Stimulated activated naive CD4-positive, alpha-beta T cell treated with Interleukin-2 at 50 U/mL for 16 hours (primary cell): ENCODE measurements at places on chromosomes 7 and 10.

DNA sequence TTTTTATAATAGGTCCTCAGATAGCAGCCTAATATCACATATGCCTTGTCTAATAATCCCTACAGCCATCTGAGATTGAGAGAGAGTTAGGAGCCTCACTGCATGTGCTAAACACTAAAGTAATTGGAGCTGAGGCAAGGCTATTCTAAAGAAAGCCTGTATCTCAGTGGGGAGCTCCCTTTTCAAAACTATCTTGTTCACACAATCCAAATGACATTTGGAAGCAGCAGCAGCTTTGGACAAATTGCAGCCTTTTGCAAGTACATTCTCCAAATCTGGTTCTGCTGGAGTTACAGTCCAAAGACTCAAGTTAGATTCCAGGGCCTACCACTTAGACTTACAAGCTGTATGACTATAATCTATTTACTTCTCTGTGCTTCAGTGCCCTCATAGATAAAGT lies 104.5 kb downstream of the MACC1 start:
- no peak for DNase-seq

DNA sequence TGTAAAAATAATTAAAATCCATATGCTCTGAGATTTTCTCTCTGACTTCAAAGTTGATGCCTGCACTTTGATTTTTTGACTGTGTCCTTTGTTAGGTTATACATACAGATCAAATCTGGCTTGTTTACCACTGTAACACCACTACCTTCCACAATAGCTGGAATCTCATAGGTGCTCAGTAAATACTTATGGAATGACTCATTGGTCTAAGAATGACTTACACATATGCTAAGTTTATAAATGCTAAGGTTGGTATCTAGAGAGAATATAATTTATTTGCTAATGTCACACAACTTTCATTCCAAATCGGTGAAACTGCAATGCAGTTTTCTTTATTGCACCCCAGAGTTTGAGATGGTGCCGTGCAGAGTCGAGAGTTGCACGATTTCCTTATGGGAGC lies 578.5 kb downstream of the SH2D4B start:
- no peak for DNase-seq

DNA sequence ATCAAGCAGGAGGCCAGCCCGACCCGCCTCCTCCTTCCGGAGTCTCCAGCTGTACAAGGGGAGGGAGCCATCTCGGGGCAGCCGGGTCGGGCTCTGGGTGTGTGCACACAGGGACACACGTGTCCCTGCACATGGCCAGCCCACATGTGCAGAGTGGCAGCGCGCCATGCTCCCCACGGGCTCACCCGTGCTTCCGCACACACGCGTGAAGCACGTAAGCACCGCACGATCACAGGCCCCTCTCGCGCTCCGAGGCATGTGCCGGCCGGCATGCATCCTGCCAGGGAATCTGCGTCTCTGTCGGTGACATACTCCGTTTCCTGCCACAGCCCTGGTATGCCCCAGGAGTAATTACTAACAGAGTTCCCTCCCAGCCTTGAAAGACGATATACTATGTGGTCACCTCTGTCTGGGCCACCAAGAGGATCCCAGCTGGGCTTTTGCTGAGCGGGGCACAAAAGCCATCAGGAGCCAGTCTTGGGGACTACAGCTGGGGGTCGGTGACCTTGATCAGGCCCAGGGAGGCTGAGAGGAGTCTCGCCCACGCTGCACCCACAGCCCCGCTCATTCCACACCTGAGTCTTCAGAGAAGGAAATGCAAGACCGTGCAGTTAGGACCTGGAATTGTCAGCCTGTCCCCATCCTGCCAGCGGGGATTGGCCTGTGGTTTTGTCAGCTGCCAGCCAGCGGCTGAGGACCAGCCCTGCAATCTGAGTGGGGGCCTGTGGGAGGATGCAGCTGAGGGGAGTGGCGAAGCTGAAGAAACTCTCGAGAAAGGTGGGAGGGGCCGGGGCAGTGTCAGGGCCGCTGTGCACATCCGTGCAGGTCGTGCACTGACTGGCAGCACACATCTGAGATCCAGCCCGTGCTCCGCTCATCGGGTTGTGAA lies 11.0 kb upstream of the LFNG start:
- peak; percentile 72 for DNase-seq

DNA sequence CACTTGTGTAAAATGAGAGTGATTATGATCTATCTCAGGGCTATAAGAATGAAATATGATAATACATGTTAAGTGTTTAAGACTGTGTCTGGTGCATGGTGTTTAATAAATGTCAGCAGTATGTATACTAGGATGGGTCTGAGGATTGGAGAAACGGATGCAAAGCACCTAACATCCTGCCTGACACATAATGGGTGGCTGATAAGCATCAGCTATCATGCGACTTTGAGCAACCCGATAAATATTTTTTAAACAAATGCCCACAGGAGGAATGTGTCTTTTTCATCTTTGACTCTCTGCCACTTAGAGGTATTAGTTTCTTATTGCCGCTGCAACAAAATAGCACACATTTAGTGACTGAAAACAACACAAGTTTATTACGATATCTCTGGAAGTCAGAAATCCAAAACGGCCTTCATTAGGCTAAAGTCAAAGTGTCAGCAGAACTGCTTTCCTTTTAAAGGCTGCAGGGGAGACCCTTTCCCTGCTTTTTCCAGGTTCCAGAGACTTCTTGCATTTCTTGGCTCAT lies 93.2 kb upstream of the ARHGAP21 start:
- DNase-seq = no peak

GRCh38 chr10:86292462-86293395 lies 73.9 kb downstream of the GRID1 start:
- DNase-seq = no peak

- DNase-seq = no peak
Measured at GRCh38 chr7:37993060-37993501, 72.6 kb downstream of the EPDR1 start.

- DNase-seq = peak; percentile 33
Measured at GRCh38 chr7:149772956-149773434, 393 bp downstream of the ZNF467 start.

DNA sequence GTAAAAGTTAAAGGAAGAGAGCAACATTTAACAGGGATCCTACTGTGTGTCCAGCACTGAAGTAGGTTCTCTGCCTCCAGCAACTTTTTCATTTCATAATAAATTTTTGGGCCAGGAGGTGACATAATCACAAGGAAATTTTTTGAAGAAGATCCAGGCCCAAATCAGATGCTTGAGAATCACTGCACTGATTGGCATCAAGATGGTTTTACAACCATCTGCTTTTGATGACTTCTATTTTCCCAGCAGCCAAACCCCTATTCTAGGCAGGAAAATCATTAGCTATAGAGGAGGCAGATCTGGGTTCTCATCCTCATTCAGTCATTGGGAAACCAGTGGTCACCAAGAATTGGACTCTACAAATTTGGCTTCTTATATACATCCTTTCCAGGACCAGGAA lies 79.0 kb downstream of the ARL4A start:
- DNase-seq = no peak

GRCh38 chr7:7732621-7733281 lies 14.3 kb upstream of the RPA3 start:
- no peak for DNase-seq

DNA sequence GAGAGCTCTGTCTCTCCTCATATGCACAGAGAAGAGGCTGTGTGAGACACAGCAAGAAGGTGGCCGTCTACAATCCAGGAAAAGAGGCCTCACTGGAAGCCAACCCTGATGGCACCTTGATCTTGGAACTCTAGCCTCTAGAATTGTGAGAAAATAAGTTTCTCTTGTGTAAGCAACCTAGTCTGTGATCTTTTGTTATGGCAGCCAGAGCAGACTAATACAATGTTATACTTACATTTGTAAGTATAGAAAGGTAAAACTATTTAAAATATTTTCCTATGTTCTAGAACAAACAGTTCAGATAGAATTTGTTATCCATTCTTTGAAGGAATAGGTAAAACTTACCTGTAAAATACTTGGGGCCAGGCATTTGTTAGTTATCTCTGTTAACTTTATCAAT lies 53.3 kb downstream of the LRMDA start:
- DNase-seq = no peak

GRCh38 chr10:42979721-42980467 lies 97.0 kb upstream of the RET start:
- DNase-seq = no peak

DNA sequence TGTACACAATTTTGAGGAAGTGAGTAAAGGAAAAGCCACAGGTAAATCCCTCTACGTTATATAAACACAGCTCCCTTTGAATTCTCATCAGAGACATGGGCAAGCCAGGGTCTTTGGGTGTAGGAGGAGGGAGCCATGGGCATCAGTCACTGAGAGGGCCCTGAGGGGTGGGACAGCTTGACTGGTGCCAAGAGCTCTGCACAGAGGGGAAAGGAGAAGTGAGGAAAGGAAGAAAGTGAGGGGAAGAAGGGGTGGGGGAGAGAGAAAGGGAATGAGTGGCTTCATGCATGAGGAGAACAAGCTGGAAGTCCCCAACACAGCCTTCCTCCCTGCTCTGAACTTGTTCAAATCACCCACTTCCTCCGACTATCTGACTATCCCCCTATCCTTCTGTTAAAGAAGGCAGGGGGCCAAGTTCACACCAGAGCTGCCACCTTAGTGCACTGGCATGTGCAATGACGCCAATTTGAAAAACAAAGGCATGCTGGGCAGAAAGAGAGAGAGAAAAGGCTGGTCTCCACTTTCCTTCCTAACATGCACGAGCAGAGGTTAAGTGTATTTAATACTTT lies 16.4 kb upstream of the RNF148 start:
- no peak for DNase-seq

GRCh38 chr10:122417667-122418066 lies 36.8 kb upstream of the ARMS2 start:
- DNase-seq = no peak

DNA sequence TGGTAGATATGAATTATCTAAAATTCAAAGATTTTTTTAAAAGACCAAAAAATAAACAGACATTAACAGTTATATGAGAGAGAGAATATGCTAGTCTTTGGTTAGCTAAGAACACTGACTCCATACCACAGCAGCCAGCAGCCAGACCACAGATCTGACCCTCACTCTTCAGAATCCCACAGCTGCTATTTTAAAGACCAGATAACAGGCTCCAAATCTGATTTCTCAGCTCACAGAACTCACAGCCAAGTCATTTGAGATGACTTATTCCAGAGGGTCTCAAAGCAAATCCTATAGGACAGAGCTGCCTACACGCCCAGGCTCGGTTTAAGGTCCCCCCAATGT lies 20.4 kb downstream of the NUDCD3 start:
- no peak for DNase-seq

DNA sequence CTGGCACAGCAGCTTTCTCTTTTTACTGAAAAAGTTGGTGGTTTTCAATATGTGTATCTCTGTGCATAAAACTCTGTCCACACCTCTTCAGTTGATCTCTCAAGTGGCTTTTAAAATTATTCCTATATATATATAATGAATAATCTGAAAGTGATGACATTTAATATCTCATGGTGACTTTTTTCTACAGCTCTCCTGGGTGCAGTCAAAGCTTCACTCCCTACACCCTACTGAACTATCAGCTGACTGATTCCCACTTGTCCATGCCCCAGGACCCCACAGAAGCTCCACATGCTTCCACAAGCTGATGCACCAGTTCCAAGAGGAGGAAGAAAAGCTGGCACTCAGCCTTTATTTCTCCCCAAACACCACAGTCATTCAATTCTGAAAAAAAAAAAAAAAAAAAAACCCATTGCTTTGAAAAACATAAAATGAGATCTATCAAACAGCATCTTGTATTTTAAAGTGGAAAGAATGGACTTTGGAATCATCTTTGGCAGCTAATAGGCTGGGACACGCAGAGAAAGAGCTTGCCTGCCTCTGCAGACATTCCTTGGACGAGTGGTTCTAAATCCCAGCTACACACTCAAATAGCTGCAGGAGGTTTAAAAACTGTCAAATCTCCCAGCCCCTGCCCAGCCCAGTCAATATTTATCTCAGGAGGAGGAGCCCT lies 75.3 kb upstream of the GDF10 start:
- no peak for DNase-seq

GRCh38 chr7:140044251-140044650 lies 18.5 kb downstream of the PARP12 start:
- DNase-seq = no peak

GRCh38 chr7:45157653-45158401 lies at the start of gene RAMP3:
Gene RAMP3 (plus strand): TSS chr7:45157791. CDS start chr7:45157829, 38 bp downstream.
- DNase-seq = no peak

- no peak for DNase-seq
Measured at GRCh38 chr7:158517571-158517970, 70.1 kb downstream of the PTPRN2 start.

DNA sequence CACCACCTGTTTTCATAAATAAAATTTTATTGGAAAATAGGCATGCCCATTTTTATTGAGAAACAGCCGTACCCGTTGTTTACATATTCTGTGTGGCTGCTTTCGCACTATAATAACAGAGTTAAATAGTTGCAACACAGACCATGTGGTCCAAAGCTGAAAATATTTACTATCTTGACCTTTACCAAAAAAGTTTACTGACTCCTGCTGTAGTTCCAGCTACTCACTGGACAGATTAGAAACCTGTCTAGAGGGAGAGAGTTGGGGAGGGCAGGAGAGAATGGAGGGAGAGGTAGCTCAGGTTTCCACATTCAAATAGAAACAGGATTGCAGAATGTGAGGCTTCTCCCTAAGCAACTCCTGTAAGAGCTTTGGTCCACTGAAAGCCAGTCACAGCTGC lies 55.1 kb upstream of the GLCCI1 start:
- DNase-seq = no peak

DNA sequence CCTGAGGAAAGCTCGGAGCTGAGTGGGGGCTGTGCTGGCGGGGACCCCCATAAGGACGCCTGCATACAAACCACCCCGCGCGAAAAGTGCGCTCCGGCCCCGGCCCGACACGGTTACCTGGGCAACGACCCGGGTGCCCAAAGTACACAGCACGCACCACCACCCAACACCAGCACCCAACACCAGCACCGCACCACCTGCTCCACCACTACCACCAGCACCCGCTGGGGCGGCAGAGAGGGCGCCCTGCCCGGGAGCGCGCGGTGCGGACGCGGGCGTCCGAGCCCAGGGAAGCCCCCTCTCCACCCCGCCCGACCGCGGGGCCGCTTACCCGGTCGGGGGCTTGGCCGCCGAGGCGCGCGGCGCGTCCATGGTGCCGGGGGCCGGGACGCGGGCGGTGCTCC lies 345 bp downstream of the COBL start:
- no peak for DNase-seq

DNA sequence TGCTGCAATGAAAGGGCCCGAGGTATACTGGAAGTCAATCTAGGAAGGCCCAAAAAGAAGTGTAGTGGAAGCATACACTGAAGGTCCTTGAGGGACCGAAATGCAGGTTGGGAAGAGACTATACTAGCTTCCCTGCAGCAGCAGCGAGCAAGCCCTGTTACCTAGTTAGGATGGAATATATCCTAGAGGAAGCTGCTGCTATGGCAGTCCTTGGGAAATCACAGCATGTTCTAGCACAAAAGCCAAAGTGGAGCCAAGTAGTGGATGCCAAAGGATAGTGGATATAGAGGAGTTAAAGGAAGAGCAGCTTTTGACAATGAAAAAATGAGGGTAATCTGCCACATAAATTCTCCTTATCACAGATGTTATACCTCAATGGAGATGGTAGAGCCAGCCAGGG lies 123.8 kb upstream of the STARD3NL start:
- DNase-seq = no peak
